ENCODE measurements at places on chromosomes 13 and 19.
A peak's percentile ranks its signal among the peaks of the same experiment; 100 is the strongest.

DNA sequence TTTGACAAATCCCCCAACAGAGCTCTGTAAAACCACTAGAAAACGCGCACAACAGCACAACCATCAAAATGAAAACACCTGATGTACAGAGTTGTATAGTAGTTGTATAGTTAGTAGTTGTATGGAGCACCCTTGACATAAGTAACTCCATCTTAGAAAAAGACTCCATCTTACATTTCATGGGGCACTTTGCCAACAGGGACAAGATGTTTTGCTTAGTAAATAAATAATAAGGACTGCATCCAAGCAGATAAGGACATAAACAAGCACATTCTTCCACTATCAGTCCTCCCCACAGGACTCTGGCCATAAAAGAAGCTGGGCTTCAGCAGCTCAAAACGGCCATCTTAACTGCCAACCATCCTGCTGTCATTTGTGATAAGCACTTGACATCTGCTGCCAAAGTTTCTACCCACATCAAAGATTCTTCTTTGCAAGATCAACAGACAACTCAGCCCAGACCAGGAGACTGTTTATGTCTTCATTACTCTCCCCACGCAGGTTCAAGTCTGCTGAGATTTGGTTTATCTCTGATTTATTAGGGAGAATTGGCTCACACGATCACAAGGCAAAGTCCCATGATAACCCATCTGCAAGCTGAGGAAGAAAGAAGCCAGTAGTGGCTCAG lies 20.7 kb upstream of the ZNF331 start:
- H3K4me1 ChIP-seq: peaks cover 6% of the 10 kb centered on the region
- H3K4me3 ChIP-seq: no peak overlapping the region
- no peaks in the 10 kb centered on the region for H3K36me3 ChIP-seq
- no peaks in the 10 kb centered on the region for H3K27me3 ChIP-seq

DNA sequence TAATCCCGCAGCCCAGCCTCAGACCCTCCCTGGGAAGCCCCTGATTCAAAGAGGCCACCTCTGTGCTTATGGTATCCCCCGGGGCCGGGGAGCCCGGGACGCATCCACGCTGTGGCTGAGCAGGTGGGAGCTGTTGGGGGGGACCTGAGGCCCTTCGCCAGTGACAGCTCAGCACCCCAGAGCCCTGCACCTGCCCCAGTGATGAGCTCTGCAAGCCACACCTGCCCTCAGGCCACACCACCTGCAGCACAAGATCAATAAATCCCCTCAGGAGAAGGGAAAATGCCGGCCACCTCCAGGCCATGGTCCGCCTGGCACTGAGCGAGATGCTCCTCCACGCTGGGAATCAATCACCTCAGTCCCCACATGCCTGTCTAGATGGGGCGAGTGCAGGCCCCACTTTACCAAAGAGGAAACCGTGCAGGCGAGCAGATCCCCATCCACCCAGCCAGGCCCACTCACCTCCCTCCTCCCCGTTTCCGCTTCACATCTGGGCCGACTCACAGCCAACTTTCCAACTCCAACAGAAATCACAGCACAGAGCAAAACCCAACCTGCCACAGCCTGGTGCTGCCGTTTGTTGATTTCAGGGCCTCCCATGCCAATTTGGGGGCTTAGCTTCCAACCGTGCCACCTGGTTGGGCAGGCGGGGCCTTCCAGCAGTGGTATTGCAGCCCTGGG lies 12.8 kb downstream of the MOB3A start:
- ATAC-seq: peak; percentile 19
- peak overlapping the region; percentile 18 for H3K4me3 ChIP-seq
- no peaks in the 10 kb centered on the region for H3K27me3 ChIP-seq
- peaks cover 83% of the 10 kb centered on the region for H3K4me1 ChIP-seq

DNA sequence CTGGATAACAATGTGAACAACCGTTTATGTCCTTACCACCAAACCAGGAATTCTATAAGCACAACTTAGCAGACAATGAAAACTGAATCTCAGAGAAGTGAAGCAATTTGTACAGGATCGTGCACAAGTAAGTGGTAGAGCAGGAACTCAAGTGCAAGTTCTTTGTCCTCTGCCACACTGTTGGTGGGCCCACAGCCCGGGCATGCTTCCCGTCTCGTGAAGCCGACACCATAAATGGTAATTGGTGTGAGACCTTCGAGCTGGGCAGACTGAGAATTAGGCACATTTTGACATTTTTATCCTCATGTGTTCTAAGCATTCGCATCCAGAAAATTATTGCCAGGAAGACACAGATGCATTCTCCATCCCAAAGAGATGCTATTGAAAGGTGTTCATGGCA lies 27.9 kb upstream of the FLT1 start:
- peaks cover 16% of the 10 kb centered on the region for H3K27me3 ChIP-seq
- no peak overlapping the region for H3K4me3 ChIP-seq
- H3K4me1 ChIP-seq: no peaks in the 10 kb centered on the region
- H3K27ac ChIP-seq: no peak overlapping the region
- no peaks in the 10 kb centered on the region for H3K36me3 ChIP-seq

DNA sequence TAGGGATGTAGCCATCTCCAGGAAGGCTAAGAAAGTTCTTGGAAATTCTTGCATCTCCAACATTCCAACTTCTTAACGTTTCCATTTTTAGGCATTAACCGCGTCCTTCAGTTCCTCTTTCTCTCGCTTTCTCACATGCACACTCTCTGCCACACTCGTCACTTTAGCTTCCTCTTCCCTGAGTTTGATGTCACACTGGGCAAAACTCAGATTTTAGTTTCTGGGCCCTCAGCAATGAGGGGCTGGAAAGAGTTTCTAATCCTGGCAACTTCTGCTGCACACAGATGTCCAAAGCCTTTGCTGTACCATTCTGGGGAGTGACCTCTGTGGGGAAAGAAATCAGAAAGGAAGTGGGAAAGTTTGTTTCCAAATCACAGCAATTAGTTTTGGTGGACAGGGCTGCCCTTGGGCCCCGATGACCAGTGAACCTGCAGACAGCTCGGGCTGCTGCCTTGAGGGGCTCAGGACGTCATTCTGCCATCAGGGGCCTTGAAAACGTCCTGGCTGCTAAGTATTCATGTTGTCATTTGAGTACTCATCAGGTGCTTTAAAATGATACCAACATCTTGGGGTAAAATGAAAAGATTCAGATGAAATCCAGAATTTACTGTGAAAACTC lies 89.3 kb downstream of the KL start:
- no peaks in the 10 kb centered on the region for H3K27me3 ChIP-seq
- peaks cover 36% of the 10 kb centered on the region for H3K4me1 ChIP-seq
- no peak overlapping the region for H3K4me3 ChIP-seq
- H3K27ac ChIP-seq: peak overlapping the region; percentile 81
- peak; percentile 20 for ATAC-seq

- H3K36me3 ChIP-seq: no peaks in the 10 kb centered on the region
- no peak for ATAC-seq
- H3K4me3 ChIP-seq: no peak overlapping the region
- no peaks in the 10 kb centered on the region for H3K4me1 ChIP-seq
- no peaks in the 10 kb centered on the region for H3K27me3 ChIP-seq
- H3K27ac ChIP-seq: no peak overlapping the region
Observed at GRCh38 chr13:70932511-70932910, 824.3 kb upstream of the KLHL1 start.

GRCh38 chr13:41791056-41791455 lies 169.9 kb downstream of the VWA8 start:
- no peak for ATAC-seq
- H3K4me3 ChIP-seq: no peak overlapping the region
- no peaks in the 10 kb centered on the region for H3K4me1 ChIP-seq
